ENCODE measurements at places on chromosomes 6 and 20. TPM values are rescaled to one million over a fixed set of nuclear protein-coding genes. Genes with fewer than 3 reads are reported as not detected.

ERVFRD-1 gene
- total RNA-seq, result not detected

SDCBP2 gene
- 1.8 TPM for total RNA-seq

KCNK16 gene
- not detected for total RNA-seq

RAET1G gene
- total RNA-seq, result not detected

LRRN4 gene
- not detected for total RNA-seq

GRCh38 chr6:158630938-158631616, 13.5 kb downstream of the DYNLT1 start:
- no peak for ATAC-seq

GRCh38 chr6:157272866-157273755, 50.2 kb downstream of the TMEM242 start:
- ATAC-seq, result no peak

GRCh38 chr20:23856226-23856625, 23.3 kb downstream of the CST5 start:
- no peak for ATAC-seq

DNA sequence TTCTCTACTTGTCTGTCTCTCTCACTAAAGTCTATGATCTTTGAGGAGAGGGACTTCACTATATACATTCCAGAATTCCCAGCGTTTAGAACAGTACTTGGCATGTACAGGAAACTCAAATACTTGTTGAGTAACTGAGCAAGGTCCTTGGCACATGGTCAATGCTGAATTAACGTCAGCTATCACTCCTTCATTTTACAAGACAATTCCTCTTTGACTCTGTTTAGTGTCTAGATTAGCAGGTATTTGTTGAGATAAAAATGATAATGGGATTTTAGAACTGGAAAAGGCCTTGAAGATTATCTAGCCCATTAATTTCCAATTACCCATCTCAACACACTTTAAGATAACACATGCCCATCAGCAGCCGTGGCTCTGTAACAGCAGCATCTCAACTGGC, 6.6 kb upstream of the GUCA1B start:
- no peak for ATAC-seq

DNA sequence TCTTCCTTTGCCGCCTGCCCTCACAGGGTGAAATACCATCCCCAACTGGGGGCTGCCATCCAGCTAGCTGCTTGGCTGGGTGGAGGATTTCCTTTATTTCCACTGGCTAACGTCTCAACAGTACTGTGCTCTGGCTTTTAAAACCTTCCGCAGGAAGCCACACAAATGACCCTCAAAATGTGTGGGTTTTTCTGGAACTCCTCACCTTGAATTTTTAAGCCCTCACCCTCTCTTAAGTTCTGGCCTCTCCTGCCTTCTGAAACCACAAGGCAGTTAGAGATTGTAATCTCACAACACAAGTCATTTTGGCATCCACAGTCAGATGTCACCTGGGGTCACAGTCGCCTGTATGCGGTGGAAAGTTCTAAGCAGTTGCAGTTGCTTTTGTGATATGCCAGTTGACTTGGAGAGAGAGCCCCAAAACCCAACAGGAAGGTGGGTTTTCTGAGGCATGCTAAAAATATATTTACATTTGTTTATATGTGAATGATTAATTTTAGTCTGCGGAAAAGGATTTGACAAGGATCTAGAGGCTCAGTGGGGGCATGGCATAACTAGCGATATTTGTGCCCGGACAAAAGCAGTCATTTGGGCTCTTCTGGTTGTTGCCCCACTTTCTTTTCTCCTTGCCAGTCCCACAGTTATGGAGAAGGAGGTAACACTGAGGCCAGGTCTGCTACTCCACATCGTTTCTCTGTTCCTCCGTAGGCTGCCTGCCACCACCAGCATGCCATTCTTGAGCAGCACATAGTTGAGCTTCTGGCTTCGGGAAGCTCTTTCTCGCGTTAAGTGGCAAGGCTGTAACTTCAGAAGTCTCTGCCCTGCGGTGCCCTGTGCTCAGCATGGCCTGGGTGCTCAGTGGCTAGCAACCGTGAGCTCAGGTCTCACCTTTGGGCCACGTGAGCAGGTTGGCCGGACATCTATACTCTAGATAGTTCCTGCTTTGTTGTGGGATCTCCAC, 335.3 kb downstream of the CD83 start:
- ATAC-seq, result peak; percentile 83

GRCh38 chr6:43766964-43767461, 3.0 kb upstream of the VEGFA start:
- ATAC-seq, result no peak

DNA sequence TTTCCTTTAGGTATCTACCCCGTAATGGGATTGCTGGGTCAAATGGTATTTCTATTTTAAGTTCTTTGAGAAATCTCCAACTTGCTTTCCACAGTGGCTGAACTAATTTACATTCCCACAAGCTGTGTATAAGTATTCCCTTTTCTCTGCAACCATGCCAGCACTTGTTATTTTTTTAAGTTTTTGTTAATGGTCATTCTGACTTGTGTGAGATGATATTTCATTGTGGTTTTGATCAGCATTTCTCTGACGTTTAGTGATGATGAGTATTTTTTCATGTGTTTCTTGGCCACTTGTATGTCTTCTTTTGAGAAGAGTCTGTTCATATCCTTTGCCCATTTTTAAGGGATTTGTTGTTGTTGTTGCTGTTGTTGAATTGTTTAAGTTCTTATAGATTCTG, 871.1 kb downstream of the KIF16B start:
- no peak for ATAC-seq

DNA sequence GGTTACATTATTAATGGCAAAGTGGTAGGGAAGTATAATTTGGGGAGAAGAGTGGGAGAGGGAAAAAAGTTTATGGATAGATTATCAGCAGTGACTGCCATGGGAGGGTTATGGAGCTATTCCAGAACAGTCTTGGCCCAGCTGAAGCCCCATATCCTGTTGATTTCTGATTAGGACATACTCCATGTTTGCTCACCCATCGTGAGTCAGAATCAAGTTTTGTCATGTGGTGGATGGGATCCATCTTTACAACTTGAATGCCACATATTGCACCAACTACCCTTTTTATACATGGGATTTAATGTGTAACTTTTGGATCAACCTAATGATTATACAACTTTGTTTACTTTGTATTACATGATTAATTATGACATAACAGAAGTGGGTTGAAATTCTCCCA, 217.0 kb downstream of the HAO1 start:
- ATAC-seq, result no peak

- ATAC-seq, result no peak
Observed at GRCh38 chr20:52622081-52622480, 350.1 kb upstream of the TSHZ2 start.

- no peak for ATAC-seq
Observed at GRCh38 chr6:12806796-12807195, 90.2 kb downstream of the PHACTR1 start.

- ATAC-seq, result no peak
Observed at GRCh38 chr6:85023721-85024120, 259.3 kb upstream of the TBX18 start.

GRCh38 chr20:51696304-51697071, 71.7 kb downstream of the ATP9A start:
- no peak for ATAC-seq

DNA sequence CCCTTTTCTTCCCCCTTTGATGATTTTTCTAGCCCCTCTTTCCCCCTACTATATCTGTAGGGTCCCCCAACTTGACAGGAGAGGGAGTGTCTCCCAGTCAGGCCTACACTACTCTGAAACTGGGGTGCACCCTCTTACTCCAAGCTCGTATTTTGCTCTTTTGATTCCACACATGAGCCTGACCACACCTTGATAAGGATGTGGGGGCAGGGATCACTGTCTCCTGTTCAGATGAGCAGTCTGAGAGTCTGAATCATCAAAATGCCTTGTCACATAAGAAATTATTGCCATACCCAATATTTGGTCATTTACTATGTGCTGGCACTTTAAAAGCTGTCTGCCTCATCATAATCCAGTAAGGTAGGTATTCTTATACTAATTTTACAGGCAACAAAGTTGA, 15.9 kb downstream of the PNPLA1 start:
- ATAC-seq, result no peak

GRCh38 chr6:109877028-109878004, 100.8 kb upstream of the GPR6 start:
- no peak for ATAC-seq

- no peak for ATAC-seq
Observed at GRCh38 chr20:47220161-47220582, 136.3 kb downstream of the ZMYND8 start.

DNA sequence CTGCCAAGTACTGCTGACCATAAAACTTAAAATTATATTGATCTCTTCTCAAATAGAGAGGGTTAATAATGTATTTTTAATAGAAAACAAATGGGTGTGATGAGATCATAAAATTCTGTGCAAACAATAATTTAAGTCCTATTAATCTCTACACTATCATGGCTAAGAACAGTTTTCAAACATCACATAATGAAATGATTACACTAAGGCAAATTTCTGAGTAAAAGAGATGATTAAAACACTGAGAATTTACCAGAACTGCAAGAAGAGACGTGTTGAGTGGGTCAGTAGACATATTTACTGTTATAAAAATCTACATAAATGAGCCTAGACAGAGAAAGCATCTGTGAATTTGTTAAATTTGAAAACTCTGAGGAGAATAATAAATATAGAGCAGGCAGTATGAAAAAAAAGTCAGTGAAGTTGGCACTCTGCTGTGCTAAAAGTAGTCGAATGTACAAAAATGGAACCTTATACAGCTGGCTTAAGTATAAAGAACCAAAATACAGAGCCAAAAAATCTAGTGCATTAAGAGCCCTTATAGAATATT, 302.6 kb upstream of the MANEA start:
- ATAC-seq, result no peak

DNA sequence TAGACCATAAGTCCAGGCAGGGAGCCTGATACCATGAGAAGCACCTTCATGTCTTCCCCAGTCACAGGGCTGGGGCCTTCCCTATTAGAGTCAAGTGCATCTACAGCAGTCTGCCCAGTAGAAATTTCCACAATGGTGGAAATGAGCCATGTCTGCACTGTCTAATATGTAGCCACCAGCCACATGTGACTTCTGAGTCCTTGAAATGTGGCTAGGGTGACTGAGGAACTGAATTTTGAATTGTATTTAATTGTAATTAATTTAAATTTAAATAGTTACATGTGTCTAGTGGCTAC, 300.2 kb downstream of the CLIC5 start:
- peak; percentile 41 for ATAC-seq

DNA sequence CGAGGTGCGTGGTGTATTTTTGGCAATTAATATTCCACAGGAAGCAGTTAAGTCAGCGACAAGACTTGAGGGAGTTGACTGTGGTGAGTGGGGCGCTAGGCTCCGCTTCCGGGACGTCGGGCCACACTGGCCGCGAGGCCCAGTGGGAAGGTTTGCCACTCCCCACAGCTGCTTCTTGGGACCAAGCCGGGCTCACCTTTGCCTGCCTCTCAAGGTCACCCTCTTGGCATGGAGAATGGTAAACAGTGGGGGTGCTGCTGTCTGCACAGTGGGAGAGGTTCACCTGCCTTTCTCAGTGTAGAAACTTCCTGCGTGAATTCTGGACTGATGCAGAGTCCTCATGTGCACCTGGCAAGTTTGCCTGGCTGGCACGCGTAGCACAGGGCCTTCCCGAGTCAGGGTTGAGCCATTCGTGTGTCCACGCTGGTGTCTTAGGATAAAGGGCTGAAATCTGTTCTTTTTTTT, 6.4 kb downstream of the OSBPL2 start:
- no peak for ATAC-seq

- peak; percentile 82 for ATAC-seq
Observed at GRCh38 chr6:36383606-36384005, 3.9 kb downstream of the ETV7 start.
